Right ventricle myocardium inferior (tissue), 1 donor: ENCODE measurements at places on chromosomes 5 and 9.

DNA sequence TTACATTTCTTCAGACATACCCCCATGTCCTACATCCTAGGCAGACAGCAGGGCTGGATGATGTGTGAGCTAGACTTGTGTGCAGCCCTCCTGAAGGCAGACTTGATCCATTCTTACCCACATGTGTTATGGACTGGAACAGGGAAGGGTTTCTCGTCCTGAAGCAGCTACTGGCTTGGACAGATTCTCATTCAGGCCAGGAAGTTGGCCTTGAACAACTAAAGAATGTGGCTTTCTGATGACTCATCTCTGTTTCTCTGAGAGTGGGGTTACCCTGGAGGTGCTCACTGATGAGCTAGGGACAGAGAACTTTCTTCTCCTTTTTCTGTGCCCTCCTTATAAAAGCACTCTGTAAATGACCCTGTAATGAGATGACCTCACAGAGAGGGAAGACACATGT lies 246.5 kb downstream of the PCSK5 start:
- no peak for DNase-seq

DNA sequence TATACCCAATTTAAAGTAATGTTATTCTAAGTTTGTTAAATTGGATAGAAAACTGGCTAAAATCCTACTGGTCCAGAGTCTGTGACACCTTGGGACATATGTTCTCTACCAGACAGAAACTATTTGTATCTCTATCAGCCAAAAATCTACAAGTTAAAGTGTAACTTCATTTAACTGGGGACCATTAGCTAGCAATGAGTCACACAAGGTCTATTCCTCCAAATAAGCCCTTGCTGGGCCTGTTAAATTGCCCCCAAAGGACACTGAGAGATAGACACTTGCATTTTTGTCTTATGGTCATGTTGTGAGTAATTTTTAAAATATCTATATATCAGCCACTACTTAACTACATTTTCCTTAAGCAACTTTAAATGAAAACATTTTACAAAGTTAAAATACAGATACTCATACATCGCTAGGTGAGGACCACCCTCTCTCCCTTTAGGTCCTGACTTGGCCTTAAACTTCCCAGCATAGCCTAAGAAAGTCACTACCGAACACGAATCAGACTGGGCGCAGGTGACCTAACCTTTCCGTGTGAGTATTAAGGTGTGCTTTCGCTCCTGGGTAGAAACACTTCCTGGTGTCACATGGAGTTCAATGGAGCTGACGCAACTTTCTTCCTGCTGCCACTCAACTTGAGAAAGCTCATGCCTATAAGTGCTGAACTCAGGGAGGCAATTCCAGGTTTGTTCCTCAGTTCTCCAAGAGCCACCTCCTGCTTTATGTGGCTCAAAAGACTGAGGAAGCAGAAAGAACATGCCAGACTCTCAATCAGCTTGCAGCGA lies 249.1 kb downstream of the DIRAS2 start:
- DNase-seq, result no peak

DNA sequence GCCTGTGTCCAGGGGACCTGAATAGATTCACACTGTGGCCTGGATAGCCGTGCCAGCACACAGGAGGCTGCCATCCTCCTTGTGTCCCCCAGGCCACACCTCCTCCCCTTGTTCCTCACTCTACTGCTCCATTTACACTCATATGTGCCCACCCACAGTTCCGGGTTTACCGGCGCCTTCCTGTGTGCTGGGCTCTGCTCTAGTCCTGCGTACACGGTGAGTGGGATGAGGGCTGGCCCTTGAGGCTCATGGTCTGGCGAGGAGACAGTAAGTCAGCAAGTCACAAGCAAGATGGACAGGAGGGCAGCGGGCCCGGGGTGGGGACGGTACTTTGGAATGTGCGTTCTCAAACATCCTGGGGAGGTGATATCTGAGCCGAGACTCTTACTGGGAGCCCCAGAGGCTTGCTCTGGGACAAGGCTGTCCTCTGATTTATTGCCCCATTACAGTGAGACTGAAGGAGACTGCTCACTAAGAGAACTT lies 32.4 kb upstream of the NXNL2 start:
- DNase-seq, result no peak

- no peak for DNase-seq
These were observed 17.8 kb downstream of the SHC3 start for GRCh38 chr9:89160806-89161205.

DNA sequence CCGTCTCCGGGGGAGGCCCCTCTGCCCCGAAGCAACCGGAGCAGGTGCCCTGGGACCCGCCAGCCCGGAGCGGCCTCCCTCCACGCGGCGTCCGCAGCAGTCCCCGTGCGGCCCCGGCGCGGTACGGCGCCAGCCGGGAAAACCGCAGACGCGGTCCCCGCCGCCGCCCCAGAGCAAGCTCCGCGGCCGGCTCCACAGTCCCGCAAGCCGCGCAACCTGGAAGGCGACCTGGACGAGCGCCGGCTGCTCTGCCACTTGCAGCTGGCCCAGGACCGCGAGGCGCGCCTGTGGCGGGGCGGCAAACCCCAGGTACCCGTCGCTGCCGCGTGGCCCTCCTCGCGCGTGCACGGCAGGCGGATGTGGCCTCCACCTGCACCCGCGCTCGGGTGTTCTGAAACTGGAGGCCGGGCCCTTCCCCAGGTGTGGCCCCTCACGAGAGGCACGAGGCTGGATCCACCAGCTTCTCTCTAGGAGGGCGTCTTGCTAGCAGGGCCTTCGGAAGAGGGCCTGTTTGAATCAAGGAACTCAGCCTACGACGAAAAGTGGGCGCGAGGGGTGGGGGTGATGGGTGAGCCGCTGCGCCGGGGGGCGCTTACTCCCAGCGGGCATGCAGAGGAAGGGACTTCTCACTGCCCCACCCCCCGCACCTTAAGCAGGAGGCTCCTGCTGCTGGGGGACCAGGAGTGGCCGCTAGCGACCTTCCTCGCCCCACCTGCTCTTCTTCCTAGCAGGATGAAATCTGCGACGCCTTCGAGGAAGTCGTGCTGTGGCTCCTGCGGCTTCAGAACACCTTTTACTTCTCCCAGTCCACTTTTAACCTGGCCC lies 602 bp downstream of the CCNI2 start:
- DNase-seq, result peak; percentile 61

- peak; percentile 76 for DNase-seq
These were observed 2.5 kb downstream of the FIBCD1 start for GRCh38 chr9:130936285-130937117.

GRCh38 chr5:10295619-10296326 lies 11.9 kb downstream of the CMBL start:
- no peak for DNase-seq

GRCh38 chr5:124399426-124399961 lies 346.9 kb downstream of the ZNF608 start:
- no peak for DNase-seq

GRCh38 chr9:125803526-125803925 lies 56.4 kb downstream of the PBX3 start:
- no peak for DNase-seq

GRCh38 chr5:145800181-145800580 lies 35.0 kb downstream of the PRELID2 start:
- DNase-seq, result no peak

DNA sequence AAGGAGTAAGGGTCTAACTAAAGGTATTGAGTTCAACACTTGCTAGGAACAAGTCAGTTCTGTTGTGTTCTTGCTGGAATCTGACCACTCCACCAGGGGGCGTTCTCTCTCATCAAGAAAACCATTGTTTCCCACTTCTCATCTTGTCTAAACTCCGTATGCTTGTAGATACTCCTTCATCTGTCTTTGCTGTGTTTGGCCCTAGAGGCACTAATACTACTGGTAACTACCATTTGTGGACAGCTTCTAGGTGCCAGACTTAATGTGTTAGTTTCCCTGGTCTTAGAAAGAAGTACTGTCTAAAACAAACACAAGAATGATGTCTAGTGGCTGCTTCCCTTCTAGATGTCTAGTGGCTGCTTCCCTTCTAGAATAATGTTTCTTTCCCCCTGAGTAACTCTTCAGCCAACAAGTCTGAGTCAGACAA lies 18.7 kb upstream of the PTPDC1 start:
- DNase-seq, result no peak

GRCh38 chr5:152864991-152865390 lies 459.9 kb upstream of the NMUR2 start:
- no peak for DNase-seq

- no peak for DNase-seq
These were observed 80.8 kb upstream of the GRHPR start for GRCh38 chr9:37341704-37342103.
